ENCODE measurements at places on chromosomes 12 and 14.

DNA sequence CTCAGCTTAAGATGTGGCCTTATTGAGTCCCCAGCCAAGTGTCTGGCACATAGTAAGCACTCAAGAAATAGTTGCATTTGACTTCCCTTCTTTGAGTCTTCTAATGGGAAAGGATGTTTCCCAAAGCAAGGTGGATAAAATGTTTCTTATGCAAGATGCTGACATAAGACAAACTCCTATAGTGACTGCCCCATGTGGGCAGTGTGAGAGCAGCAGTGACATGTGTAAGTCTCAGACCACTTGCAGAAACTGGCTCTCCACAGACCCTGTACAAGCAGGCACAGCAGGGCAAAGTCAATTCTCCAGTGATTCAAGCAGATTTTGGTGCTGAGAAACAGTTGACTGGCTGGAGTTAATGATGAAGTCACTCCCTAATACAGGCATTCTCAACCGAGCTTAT, 255.3 kb downstream of the ANO2 start:
- no peak for DNase-seq

- no peak for DNase-seq
Measured at GRCh38 chr12:108119126-108119973, 9.7 kb upstream of the WSCD2 start.

DNA sequence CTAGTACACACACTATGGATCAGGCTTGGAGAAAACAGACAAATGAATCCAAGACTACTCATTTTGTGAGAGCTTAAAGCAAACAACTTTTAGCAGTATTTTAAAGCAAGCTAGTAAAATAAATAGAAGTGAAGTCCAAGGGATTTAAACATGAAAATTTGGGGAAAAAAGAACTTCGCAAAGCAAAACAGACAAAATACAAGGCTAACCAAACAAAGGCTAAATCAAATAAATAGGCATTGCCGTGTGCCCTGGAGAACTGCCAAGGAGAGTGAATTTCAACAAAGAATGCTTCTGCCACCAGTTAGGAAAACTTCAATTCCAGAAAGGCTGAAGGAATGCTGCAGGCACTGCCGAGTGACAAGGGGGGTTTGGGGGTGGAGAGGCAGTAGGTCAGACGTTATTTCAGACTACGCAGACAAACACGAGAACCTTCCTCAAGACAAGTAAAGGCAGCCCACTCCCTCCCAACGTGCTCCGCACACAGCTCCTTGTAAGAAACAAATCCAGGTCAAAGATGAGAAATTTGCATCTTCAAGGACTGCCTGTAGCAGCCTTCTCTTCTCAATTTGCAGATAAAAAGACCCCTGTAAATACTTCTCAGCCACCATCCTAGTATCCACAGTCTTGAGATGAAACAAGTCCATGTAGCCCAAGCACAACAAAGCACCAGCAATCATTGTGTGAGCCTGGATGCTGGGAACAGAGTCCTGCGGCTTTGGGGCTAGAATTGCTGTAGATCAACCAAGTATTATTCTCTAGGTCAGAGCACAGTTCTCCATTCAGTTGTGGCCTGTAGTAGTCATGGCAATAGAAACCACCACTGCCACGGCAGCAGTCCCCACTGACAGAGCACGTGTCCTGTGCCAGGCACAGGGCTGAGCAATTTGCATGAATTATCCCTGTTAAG, 43.3 kb downstream of the EFCAB11 start:
- DNase-seq, result no peak

DNA sequence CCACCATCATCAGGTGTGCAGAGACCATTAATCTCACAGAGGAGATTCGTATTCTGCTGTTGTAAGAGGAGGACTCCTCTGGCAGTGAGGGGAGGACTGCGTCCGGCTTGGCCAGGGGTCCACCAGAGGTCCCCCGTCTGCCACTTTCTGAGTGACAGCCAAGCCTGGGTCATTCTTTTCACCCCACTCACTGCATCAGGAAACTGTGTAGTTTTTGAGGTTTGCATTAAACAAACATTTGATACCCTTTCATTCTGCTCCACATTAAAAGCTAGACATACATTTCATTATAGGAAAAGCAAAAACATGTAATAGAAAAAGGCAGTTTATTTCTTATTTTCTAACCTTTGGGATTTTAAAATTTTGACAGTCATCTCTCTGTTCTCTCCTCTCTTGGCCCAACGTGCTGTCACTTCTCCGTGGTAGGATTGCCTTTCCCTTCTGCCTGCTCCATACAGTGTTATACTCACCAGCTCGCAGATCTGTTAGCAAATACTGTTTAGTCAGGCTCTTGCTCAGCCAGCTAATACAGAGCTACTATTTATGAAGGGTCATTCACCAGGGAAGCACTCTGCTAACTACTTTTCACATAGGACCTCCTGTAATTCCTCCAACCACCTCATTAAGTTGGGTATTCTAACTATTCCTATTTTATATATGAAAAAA, 99.3 kb downstream of the PELI2 start:
- no peak for DNase-seq

DNA sequence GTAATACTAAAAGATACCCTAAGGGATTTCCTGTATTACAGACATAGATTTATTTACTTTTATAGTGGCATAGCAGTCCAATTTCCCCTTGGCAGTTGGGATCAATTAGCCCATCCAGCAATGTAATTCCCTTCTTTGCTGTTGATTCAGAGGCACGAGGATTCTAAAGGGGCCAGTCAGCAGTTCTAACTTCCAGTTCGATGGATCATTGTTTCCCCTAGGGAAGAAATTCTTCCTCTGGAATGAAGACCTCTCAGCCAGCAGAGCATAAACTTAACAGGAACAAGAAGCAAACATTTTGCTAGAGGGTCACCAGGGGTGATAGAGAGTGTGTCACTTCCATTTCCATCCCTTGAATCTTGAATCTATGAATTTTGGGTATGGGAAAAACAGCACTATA, 395.7 kb upstream of the NOVA1 start:
- no peak for DNase-seq

DNA sequence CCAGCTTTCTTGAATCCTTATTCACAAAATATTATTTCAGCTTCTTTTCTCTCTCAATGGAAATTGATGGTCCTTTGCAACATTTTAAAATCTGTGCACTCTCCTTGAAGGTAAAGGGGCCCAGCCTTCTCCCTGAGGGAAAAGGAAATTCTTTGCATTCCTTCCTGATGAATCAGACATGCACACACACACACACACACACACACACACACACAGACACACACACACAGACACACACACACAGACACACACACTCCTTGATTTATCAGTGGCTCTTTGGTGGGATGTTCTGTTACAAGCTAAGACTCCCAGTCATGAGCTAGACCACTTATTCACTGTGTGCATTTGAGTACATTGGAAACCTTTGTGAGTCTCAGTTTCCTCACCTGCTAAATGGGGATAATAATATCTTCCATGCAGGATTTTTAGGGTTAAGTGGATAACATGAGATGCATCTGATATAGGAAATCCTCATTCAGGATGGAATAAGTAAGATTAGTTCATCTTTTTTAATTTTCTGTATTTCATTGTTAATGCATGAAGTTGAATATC, 45.1 kb upstream of the HMGA2 start:
- peak; percentile 59 for DNase-seq

GRCh38 chr12:49643961-49644619, 20.7 kb downstream of the PRPF40B start:
- DNase-seq, result no peak

GRCh38 chr12:106321139-106321850, 18.8 kb downstream of the TCP11L2 start:
- no peak for DNase-seq

GRCh38 chr12:67515679-67516340, 132.7 kb upstream of the DYRK2 start:
- no peak for DNase-seq

DNA sequence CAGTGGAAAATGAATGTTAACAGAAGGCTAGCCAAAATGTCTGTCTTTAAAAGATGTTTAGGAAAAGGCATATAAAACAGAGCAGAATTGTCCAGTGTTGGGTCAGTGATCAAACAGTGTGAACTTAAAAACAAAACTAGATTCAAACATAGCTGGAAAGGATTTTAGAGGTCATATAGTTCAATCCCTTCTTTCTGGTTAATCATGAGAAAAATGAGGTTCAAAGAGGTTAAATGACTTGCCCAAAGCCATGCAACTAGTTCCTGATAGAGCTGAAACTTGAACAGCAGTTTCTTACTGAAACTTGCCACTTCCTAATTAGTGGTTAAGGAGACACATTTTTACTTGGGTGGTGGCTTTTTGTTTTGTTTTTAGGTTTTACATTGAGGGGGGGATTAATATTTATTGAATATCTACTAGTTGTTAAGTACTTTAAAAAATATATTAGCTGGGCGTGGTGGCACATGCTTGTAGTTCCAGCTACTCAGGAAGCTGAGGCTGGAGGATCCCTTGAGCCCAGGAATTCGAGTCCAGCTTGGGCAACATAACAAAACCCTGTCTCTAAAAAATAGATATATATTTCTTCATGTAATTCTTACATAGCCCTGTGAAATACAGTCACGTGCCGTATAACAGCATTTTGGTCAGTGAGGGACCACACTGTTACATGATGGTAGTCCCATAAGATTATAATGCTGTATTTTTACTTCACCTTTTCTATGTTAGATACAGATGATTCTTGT, 20.4 kb downstream of the ACVR1B start:
- no peak for DNase-seq

GRCh38 chr12:49776413-49776812, 35.1 kb downstream of the TMBIM6 start:
- DNase-seq, result peak; percentile 29

Measured in HS-27A (cell line).